Activated naive CD4-positive, alpha-beta T cell treated with anti-CD3 and anti-CD28 coated beads, Interleukin-2, amount 50 U/mL, for 72 hours (primary cell): ENCODE measurements at places on chromosomes 6 and 20. TPM values are rescaled to one million over a fixed set of nuclear protein-coding genes. Genes with fewer than 3 reads are reported as not detected.

Gene PPIL6
- total RNA-seq = not detected

Gene OCSTAMP
- total RNA-seq = not detected

Gene OR12D3
- total RNA-seq = not detected

Gene GTF3C6
- 72.0 TPM for total RNA-seq

Gene BHLHE23
- not detected for total RNA-seq

Gene RPS6KA2
- total RNA-seq = 4.0 TPM

Gene CRIP3
- 6.4 TPM for total RNA-seq

Gene PNLDC1
- 0.35 TPM for total RNA-seq

Gene CST5
- total RNA-seq = not detected

Gene SLC2A10
- 0.06 TPM for total RNA-seq

- no peak for DNase-seq
Measured at GRCh38 chr6:169131390-169131789, 122.3 kb downstream of the THBS2 start.

DNA sequence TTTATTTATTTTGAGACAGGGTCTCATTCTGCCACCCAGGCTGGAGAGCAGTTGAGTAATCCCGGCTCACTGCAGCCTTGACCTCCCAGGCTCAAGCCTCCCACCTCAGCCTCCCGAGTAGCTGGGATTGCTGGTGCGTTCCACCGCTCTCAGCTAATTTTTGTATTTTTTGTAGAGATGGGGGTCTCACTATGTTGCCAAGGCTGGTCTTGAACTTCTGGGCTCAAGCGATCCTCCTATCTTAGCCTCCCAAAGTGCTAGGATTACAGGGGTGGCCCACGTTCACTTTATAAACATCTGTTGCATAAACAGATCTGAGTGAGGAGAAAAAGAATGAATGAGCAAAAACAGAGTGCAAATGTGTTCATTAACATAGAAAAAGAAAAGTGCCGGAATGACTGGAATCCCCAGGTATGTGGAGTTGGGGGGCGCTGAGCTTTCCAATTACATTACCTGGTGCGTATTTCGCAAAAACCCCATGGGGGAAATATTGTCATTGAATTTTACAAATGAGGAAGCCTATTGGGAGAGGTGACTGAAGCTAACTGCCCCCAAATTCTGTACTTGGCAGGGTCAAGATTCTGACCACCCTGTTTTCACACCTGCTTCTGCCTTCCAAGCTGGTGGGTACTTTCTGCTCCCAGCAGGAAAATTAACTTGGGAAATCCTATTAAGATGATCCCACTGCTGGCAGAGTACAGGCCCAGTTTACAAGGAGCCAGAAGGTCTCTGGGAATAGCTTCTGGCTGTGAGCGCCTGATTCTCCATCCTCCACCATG, 207.7 kb upstream of the JARID2 start:
- no peak for DNase-seq

DNA sequence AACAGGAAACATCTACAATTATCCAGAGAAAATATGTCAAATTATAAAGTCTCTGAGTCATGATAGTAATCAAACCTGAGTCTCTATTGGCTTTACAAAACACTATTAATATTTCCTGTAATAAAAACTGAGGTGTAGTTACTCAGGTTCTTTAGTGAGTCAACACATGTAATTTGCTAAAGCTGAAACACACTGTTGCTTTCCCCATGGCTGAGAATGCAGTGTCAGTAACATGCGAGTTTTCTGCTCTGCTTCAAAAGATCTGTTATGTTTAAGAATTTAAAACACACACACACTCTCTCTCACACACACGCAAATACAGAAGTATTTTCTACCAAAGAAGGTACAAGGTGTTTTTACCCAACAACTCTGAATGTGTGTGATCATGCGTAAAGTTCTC, 38.6 kb downstream of the ATXN1 start:
- DNase-seq = no peak

DNA sequence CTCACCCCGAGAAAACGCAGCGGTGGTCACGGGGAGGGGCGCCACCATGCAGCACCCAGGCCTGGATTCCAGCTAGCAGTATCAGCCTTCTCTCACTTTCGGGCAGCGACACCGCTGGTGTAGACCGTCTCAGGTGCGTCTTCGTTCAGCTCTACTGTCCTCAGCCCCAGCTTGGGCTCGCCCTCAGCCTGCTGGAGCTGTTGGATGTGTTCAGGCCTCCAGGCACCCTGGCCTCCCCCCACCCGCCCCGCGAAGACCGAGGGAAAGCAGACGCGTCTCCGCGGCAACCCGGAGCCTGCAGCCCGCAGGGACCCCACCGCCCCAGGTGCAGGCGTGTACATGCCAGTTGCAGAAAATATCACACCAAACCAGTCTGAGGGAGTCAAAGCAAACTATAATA, 60.8 kb upstream of the CARMIL1 start:
- no peak for DNase-seq

DNA sequence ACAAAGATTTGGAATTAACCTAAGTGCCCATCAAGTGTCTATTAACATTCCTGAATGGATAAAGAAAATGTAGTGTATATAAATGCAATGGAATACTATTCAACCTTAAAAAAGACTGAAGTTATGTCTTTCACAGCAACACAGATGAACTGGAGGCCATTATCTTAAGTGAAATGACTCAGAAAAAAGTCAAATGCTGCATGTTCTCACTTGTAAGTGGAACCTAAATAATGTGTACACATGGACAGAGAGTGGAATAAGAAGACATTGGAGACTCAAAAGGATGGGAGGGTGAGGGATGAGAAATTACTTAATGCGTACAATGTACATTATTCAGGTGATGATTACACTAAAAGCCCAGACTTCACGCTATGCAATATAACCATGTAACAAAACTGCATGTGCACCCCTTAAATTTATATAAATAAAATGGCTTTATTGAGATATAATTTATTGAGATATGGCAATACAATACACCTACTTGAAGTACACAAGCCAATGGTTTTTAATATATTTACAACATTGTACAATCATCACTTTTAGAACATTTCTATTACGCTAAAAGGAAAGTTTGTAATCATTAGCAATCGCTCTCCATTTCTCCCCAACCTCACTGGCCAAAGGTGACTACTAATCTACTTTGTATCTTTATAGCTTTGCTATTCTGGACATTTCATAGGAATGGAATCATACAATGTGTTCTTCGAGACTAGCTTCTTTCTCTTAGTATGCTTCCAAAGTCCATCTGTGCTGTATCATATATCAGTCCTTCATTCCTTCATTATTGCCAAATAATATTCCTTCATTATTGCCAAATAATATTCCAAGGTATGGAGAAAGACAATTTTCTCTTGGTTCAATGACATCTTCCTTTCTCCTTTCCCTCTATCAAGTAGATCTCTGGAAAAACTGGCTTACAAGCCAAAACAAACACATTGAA, 5.8 kb downstream of the STX7 start:
- DNase-seq = no peak

GRCh38 chr6:36556281-36556680, 9.0 kb upstream of the STK38 start:
- DNase-seq = no peak

- DNase-seq = no peak
Measured at GRCh38 chr6:140985679-140986275, 1146.9 kb upstream of the GJE1 start.

DNA sequence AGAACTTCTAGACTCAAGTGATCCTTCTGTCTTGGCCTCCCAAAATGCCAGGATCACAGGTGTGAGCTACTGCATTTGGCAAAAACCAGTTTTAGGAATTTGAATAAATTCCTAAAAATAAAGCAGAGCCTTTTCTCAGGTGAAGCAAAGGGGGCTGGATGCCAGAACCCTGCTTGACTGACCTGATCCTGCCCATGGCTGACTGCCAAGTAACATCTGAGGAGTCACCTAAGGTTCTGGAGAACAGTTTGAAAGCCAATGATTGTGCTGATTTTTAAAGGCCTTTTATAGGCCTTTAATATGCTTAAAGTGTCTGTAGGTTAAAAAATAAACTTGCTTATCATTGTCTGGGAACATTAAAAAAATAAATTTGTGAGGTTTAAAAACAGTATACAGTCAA, 14.1 kb upstream of the ZSCAN12 start:
- DNase-seq = no peak

DNA sequence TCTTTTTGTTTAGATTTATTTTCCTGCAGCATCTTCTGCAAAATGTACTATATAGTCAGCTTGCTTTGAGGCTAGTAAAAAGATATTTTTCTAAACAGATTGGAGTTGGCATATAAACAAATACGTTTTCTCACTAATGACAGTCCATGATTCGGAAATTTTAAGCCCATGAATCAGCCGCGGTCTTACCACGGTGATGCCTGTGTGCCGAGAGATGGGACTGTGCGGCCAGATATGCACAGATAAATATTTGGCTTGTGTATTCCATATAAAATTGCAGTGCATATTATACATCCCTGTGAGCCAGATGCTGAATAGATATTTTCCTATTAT, 3.2 kb downstream of the FOXC1 start:
- no peak for DNase-seq

GRCh38 chr6:152112491-152113261, 305.2 kb downstream of the ESR1 start:
- no peak for DNase-seq

DNA sequence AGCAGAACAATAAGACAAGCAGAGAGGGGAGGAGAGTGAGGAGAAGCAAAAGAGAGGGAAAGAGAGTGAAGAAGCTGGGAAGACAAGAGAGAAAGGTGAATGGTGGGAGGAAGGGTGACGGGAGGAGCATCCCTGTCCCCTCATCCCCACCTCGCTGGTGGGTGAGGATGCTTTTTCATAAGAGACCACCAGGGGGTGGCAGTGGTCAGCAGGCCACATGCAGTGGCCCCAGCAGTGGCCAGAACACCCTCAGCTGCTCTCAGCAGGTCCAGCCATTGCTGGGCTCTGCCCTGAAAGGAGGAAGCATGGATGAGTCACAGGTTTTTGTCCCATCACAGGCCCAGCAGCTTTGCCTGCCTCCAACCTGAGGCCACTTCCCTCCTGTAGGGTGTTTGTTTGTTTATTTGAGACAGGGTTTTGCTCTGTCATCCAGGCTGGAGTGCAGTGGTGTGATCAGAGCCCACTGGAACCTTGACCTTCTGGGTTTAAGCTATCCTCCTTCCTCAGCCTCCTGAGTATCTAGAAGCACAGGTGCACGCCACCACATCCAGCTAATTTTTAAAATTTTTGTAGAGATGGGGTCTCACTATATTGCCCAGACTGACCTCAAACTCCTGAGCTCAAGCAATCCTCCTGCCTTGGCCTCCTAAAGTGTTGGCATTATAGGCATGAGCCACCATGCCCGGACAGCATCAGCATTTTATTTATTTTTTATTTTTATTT, 24.0 kb downstream of the FGD2 start:
- DNase-seq = peak; percentile 55

DNA sequence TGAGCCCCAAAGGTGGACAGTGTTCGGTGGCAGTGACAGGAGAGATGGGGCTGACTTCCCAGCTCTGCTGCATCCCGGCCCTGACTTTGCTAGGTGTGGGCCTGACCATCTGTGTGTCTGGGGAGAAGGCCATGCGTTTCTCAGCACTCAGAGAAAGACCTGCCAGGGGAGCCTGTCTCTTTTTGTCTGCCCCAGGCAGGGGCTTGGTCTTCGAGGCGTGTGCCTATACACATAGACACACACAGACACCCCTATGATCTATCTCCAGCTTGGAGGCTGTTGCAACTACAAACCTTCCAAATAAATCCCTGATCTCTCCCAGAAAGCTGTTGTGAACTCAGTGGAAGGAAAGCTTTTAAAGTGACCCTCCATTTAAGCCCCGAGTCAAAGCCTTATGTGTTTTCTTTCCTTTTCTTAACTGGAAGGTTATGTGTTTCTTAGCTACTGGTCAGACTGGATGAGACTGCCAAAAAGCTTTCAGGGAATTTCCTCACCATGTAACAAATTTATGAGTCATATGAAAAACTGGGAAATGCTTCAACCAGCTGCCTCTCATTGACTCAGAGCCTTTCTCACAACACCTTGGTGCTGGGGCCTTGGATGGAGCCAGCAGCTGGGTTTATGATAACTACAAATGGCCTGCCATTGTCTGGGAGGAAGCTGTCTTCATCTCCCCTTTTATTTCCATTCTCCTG, 102.6 kb downstream of the CDC5L start:
- no peak for DNase-seq
